ENCODE measurements at places on chromosomes 6 and 20. TPM values are rescaled to one million over a fixed set of nuclear protein-coding genes. Genes with fewer than 3 reads are reported as not detected.

DNA sequence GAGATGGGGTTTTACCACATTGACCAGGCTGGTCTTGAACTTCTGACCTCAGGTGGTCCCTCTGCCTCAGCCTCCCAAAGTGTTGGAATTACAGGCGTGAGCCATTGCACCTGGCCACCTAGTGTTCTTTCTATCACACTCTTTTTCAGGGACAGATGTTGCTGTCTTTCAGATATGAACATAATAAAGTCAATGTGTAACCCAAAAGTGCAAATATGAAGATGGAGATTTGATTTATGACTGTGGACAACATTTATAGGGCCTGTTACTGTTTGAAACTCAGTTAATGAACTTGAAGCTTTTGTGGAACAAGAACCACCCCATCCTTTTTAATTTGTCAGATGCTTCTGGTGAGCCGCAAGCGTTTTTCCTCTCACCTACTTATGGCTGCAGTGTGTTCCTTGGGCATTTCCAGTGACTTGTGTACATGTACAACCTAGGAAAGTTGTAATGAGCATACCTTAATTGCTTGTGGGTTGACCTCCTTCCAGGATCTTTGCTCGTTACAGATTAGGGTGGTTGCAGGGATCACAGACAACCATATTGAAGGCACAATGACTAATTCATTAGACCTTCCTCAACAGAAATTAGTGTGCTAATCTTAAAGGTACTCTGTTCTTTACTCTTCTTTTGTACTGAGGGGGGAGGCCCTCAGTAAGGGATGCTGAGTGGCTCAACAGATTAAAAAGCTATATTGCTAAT is 6.8 kb downstream of the TBPL1 start:
- no peak overlapping the region for H3K27ac ChIP-seq
- H3K4me3 ChIP-seq: no peak overlapping the region
- H3K27me3 ChIP-seq: no peaks in the 10 kb centered on the region

Gene ACSS2
- polyA plus RNA-seq: 59.4 TPM

- no peak overlapping the region for H3K4me3 ChIP-seq
- H3K27ac ChIP-seq: no peak overlapping the region
- H3K36me3 ChIP-seq: no peaks in the 10 kb centered on the region
- no peaks in the 10 kb centered on the region for H3K4me1 ChIP-seq
Observed at GRCh38 chr6:72328775-72329174, 293.1 kb upstream of the KCNQ5 start.

GRCh38 chr20:36085686-36086267 is 68.8 kb upstream of the EPB41L1 start:
- H3K36me3 ChIP-seq: no peaks in the 10 kb centered on the region
- H3K4me1 ChIP-seq: peaks cover 6% of the 10 kb centered on the region
- no peak overlapping the region for H3K4me3 ChIP-seq
- H3K27me3 ChIP-seq: no peaks in the 10 kb centered on the region
- peak; percentile 74 for DNase-seq
- H3K27ac ChIP-seq: no peak overlapping the region

Gene BHLHE23
- polyA plus RNA-seq: not detected

DNA sequence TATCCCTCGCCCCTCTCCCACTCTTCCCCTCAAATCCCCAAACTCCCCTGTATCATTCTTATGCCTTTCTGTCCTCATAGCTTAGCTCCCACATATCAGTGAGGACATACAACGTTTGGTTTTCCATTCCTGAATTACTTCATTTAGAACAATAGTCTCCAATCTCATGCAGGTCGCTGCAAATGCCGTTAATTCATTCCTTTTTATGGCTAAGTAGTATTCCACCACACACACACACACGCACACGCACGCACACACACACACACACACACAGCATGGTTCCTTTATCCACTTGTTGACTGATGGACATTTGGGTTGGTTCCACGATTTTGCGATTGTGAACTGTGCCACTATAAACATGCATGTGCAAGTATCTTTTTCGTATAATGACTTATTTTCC is 112.7 kb downstream of the KIF13A start:
- peaks cover 2% of the 10 kb centered on the region for H3K4me1 ChIP-seq
- H3K27me3 ChIP-seq: no peaks in the 10 kb centered on the region
- no peak overlapping the region for H3K4me3 ChIP-seq
- H3K36me3 ChIP-seq: no peaks in the 10 kb centered on the region
- H3K27ac ChIP-seq: no peak overlapping the region

GRCh38 chr20:40265825-40266533 is 423.1 kb downstream of the MAFB start:
- no peak overlapping the region for H3K4me3 ChIP-seq
- no peak for DNase-seq
- no peaks in the 10 kb centered on the region for H3K4me1 ChIP-seq
- no peaks in the 10 kb centered on the region for H3K27me3 ChIP-seq

DNA sequence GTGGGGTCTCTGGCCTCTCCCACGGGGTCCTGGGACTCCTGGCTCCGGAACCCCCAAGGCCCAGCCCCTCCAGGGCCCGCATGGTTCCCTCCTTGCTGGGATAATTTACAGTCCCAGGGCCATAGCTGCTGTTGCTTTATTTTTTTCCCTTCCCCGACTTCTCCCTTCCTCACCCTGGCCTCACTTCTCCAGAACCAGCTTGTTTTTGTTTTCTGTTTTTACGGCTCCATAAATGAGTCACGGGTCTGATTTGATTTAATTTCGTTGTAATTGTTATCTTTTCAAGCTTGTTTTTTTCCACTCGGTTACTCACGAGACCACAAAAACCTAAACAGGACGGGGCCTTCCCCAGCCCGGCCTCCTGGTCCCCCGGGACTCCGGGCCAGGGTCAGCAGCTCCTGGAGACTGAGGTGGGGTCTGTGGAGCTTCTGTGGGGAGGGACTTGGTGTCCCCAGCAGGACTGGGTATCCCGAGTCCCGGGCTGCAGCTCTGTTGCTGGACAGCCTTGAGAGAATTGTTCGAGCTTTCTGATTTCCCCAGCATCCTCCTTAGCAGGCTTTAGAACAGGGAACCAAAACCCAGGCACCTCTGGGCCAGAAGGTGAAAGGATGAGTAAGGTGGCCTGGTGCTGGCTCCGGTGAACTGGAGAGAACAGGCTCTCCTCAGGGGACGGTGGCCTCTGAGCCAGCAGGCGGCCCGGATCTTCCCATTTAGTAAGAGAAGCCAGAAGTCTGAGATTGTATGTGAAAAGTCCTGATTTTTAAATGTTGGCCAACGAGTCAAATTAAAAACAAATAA is 94.9 kb downstream of the CEBPB start:
- no peak overlapping the region for H3K4me3 ChIP-seq
- H3K27ac ChIP-seq: peak overlapping the region; percentile 84
- DNase-seq: peak; percentile 65
- no peaks in the 10 kb centered on the region for H3K27me3 ChIP-seq
- no peaks in the 10 kb centered on the region for H3K36me3 ChIP-seq
- peaks cover 40% of the 10 kb centered on the region for H3K4me1 ChIP-seq

Gene HMGN4
- 74.9 TPM for polyA plus RNA-seq

GRCh38 chr6:40852779-40853373 is 186.1 kb downstream of the UNC5CL start:
- H3K4me1 ChIP-seq: no peaks in the 10 kb centered on the region
- H3K36me3 ChIP-seq: no peaks in the 10 kb centered on the region
- no peak overlapping the region for H3K27ac ChIP-seq
- DNase-seq: no peak
- no peaks in the 10 kb centered on the region for H3K27me3 ChIP-seq

Gene MAS1
- polyA plus RNA-seq: not detected

GRCh38 chr6:81517455-81517854 is 235.0 kb downstream of the TENT5A start:
- no peak for DNase-seq
- no peak overlapping the region for H3K4me3 ChIP-seq
- no peaks in the 10 kb centered on the region for H3K36me3 ChIP-seq
- H3K27me3 ChIP-seq: no peaks in the 10 kb centered on the region

DNA sequence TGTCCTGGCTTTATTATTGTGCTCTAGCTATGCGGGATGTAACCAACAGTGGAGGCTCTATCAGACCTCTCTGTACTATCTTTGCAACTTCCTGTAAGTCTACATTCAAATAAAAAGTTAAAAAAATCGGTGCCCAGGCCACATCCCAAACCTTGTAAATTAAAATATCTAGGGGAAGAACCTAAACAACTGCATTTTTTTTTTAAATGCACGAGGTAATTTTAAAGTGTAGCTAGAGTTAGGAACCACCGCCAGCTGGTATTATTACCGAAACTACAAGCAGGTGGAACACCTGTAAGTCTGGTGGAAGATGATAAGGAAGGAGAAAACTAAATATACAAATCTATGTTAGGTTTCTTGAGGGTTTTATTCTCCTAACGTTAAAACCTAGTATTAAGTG is 34.5 kb upstream of the ID4 start:
- H3K4me1 ChIP-seq: no peaks in the 10 kb centered on the region
- no peak for DNase-seq
- no peak overlapping the region for H3K27ac ChIP-seq
- no peak overlapping the region for H3K4me3 ChIP-seq
- no peaks in the 10 kb centered on the region for H3K36me3 ChIP-seq

DNA sequence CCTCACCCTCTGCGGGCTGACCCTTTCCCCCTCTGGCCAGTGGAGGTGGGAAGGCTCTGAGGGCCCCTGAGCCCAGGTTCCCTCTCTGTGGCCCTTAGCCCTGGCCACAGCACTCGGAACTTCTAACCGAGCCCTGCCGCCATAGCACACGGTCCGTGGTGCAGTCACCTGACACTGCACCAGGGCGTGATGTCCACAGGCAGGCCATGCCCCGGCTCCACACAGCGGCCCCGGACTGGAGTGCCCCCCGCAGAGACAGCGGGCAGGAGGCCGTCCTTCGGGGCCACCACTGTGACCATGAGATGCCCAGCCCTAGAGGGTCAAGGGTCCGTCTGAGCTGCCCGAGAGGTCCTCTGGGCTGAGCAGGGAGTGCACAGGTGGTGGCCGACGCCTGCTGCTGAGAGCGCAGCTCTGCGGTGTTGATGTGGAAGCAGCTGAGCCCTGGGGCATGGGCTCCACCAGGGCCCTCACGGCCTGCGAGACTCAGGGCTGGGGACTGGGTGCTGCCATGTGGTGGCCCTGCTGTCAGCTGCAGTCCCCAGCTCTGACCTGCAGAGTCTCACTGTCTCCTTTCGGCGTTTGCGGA is 11.2 kb upstream of the BHLHE23 start:
- H3K36me3 ChIP-seq: no peaks in the 10 kb centered on the region
- no peak overlapping the region for H3K27ac ChIP-seq
- no peaks in the 10 kb centered on the region for H3K4me1 ChIP-seq
- no peak for DNase-seq
- peaks cover 36% of the 10 kb centered on the region for H3K27me3 ChIP-seq

GRCh38 chr6:33075568-33076405 is at the start of gene HLA-DPB1:
Gene HLA-DPB1, plus strand, starts transcription at chr6:33075990. Its CDS starts 52 bp downstream, at chr6:33076042.
- H3K36me3 ChIP-seq: no peaks in the 10 kb centered on the region
- peaks cover 3% of the 10 kb centered on the region for H3K4me1 ChIP-seq
- peak; percentile 32 for DNase-seq

DNA sequence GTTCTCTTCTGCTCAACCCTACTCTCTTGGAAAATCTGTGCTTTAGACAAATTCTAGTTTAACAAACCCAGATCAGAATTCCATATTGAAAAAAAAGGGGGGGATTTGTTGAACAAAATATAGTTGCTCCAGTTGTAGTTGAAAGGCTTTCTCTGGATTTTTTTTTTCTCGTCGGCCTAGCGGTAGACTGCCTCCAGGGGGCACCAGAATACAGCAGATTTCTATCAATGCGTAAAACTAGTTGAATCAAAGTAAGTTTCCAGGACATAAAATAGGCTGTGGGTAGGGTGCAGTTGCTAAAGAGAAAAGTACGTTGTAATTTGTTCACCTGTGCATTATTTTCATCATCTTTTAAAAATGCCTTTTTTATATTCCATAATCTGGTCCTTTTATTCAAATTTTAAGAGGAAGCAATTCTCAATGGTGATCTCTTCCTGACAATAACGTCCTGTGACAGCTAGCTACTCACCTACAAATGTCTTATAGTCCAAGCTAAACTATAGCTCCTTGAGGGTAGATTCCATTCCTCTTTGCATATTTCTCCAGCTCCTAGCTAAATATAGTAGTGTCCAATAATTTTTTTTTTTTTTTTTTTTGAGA is 105.4 kb downstream of the PERP start:
- no peaks in the 10 kb centered on the region for H3K27me3 ChIP-seq
- no peaks in the 10 kb centered on the region for H3K36me3 ChIP-seq
- H3K4me1 ChIP-seq: no peaks in the 10 kb centered on the region

GRCh38 chr6:45421709-45422502 is 44.2 kb upstream of the SUPT3H start:
- peak overlapping the region; percentile 74 for H3K27ac ChIP-seq
- no peaks in the 10 kb centered on the region for H3K27me3 ChIP-seq
- H3K4me1 ChIP-seq: peaks cover 3% of the 10 kb centered on the region
- peak; percentile 78 for DNase-seq

Gene SIRPD
- polyA plus RNA-seq: not detected

- no peak for DNase-seq
- no peaks in the 10 kb centered on the region for H3K4me1 ChIP-seq
- no peak overlapping the region for H3K4me3 ChIP-seq
- H3K27me3 ChIP-seq: no peaks in the 10 kb centered on the region
Observed at GRCh38 chr20:16209951-16210361, 363.3 kb downstream of the KIF16B start.

Gene METTL24
- polyA plus RNA-seq: 0.18 TPM

Gene ACTR5
- polyA plus RNA-seq: 4.4 TPM

Gene EMILIN3
- 0.06 TPM for polyA plus RNA-seq

- no peak overlapping the region for H3K4me3 ChIP-seq
- no peaks in the 10 kb centered on the region for H3K36me3 ChIP-seq
- no peak overlapping the region for H3K27ac ChIP-seq
- no peaks in the 10 kb centered on the region for H3K4me1 ChIP-seq
Observed at GRCh38 chr6:27208042-27208441, 39.5 kb upstream of the PRSS16 start.

- no peak overlapping the region for H3K4me3 ChIP-seq
- no peaks in the 10 kb centered on the region for H3K36me3 ChIP-seq
- no peaks in the 10 kb centered on the region for H3K27me3 ChIP-seq
- no peaks in the 10 kb centered on the region for H3K4me1 ChIP-seq
Observed at GRCh38 chr6:45148711-45149341, 179.3 kb upstream of the RUNX2 start.

GRCh38 chr6:20891161-20891560 is 356.9 kb downstream of the CDKAL1 start:
- H3K27me3 ChIP-seq: no peaks in the 10 kb centered on the region
- no peaks in the 10 kb centered on the region for H3K4me1 ChIP-seq
- H3K27ac ChIP-seq: no peak overlapping the region
- no peaks in the 10 kb centered on the region for H3K36me3 ChIP-seq
- DNase-seq: no peak

DNA sequence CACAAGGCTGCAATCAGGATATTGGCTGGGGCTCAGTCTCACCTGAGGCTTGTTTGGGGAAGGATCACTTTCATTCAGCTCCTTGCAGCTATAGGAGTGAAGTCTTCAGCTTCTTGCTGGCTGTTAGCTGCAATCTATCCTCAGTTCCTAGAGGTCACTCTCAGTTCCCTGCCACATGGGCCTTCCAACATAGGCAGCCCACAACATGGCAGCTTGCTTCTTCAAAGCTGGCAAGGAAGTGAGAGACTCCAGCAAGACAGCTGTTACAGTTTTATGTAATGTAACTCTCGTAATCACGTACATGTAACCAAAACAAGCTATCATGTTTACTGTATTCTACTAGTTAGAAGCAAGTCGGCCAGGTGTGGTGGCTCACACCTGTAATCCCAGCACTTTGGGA is 226.9 kb downstream of the CDC5L start:
- no peaks in the 10 kb centered on the region for H3K36me3 ChIP-seq
- no peaks in the 10 kb centered on the region for H3K27me3 ChIP-seq
- H3K27ac ChIP-seq: no peak overlapping the region
- H3K4me1 ChIP-seq: no peaks in the 10 kb centered on the region
- no peak overlapping the region for H3K4me3 ChIP-seq

Gene CYP39A1
- 0.24 TPM for polyA plus RNA-seq

Gene IL20RA
- 0.10 TPM for polyA plus RNA-seq

- H3K27ac ChIP-seq: no peak overlapping the region
- H3K4me1 ChIP-seq: no peaks in the 10 kb centered on the region
- no peak overlapping the region for H3K4me3 ChIP-seq
- H3K36me3 ChIP-seq: no peaks in the 10 kb centered on the region
- DNase-seq: no peak
- peaks cover 16% of the 10 kb centered on the region for H3K27me3 ChIP-seq
Observed at GRCh38 chr20:2759143-2759542, 41.3 kb downstream of the CPXM1 start.

Gene RBM39
- polyA plus RNA-seq: 43.1 TPM

Data from fibroblast of lung (primary cell).